ENCODE measurements at places on chromosomes 7 and 10.

DNA sequence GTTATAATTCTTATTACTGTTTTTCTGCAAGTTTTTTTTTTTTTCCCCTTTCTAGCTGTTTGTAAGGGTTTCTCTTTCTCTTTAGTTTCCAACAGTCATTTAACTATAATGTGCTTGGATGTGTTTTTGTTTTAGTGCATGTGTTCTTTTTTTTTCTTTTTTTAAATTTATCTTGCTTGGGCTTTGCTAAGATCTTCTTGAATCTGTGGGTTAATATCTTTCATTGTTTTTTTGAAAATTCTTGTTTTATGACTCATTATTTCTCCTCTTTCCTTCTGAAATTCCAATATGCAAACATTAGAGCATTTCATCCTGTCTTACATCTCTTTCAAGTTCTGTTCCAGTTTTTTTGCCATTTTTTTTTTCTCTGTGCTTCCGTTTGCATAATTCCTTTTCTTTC, 5.7 kb upstream of the HK1 start:
- DNase-seq = no peak

- no peak for DNase-seq
These were observed 171.6 kb upstream of the AUTS2 start for GRCh38 chr7:69426705-69427104.

GRCh38 chr10:12685261-12686058, 316.1 kb downstream of the CCDC3 start:
- no peak for DNase-seq

DNA sequence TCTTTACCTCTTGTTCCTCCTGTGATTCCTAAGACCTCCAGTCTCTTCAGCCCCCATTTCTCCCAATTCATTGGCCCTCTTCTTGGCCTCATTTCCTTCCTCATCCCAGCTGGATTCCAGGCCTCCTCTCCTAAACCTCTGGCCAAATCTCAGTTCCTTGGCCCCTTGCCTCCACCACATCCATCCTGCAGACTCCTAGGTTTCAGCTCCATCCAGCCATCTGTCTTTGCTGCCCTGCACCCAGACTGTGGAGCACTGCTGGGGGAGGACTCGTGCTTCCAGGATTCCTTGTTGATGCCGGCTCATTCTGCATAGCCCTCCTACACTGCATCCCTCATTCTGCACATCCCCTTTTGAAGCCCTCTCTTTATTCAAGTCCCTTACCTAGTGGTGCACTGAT, 6.7 kb downstream of the PLAC9 start:
- DNase-seq = no peak

DNA sequence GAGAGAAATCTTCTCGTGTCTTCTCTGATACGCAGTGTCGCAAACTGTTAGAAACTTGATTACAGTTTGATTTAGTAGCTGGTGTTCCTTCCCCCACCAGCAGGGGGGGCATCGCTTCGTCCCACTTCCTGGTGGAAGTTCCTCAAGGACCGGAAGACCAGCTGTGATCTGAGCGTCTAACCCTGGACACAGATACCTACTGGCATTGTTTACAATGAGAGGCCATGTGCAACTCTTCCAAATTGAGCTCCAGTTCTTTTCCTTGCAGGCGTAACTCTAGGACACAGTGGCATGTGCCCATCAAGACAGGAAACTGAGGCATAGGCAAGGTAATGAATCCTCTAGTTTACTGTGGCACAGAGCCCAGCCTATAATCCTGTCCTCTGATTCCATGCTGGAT, 219.0 kb downstream of the CCDC3 start:
- peak; percentile 37 for DNase-seq

- DNase-seq = no peak
These were observed 60.9 kb downstream of the TMEM130 start for GRCh38 chr7:98808751-98809460.

DNA sequence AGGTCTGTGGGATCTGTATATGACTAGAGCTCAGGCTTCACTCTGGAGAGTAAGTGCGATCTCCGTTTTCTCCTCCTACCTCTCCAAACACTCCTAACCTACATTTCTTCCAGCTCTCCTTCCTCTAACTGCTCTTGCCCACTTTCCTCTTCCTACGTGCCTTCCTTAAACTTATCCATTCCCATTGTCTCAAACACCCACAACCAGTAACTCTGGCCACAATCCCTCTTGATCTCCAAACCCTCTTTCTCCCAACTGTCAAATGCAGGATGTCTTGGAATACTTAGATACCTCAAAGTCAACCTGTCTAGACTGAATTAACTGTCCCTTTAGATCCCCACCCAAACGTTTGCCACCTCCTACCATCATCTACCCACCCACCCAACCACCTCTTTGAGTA, 213.7 kb upstream of the KMT2E start:
- no peak for DNase-seq

GRCh38 chr7:12746211-12746610, 58.8 kb downstream of the ARL4A start:
- no peak for DNase-seq

DNA sequence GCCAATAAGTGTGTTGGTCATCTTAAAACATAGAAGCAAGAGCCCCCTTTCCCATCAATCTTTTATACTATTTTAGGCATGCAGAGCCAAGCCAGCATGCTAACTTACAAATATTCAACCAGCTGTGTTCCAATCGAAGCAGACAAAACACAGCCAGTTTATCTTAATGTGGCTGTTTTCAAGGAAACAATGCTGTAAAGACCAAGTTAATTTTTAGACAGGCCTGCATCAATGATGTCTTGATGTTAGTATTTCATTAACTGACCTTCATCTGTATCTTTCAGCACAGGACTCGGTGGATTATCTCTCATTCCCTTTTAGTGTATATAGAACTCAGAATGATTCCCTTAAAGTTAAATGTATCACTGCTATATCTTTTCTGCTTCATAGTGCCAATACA, 262.0 kb upstream of the ZWINT start:
- no peak for DNase-seq

DNA sequence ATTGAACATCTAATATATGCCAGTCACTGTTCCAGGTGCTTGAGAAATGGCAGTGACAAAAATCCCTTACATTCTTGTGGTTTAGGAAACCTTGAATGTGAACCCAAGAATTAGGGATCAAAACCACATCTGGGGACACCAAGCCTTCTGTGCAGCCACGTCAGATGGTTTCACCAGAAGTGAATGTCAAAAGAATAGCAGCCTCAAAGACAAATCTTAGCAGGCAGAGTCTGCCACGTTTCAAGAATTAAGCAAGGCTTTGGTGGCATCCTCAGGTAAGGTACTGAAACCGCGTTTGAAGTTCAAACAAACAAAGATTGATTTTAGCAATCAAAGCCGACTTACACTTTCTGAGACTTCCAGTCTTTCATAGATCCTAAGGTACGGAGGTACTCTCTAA, 225.5 kb upstream of the GNAI1 start:
- DNase-seq = no peak

DNA sequence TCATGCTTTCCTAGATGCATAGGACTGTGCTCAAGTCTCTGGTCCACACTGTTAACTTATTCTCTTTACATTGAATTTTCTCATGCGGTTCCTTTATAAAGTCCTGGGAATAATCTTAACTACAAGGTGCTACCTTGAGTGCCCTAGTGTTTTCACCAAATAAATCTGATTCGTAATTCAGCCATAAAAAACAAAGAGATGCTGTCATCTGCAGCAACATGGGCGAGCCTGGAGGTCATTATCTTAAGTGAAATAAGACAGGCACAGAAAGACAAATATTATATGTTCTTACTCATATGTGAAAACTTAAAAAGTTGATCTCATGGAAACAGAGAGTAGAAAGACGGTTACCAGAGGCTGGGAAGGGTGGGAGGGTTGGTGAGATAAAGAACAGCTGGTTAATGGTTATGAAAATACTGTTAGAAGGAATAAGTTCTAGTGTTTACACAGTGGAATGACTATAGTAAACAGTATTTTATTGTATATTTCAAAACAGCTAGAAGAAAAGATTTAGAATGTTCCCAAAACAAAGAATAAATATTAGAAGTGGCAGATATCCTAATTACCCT, 38.3 kb downstream of the NT5C3A start:
- no peak for DNase-seq

DNA sequence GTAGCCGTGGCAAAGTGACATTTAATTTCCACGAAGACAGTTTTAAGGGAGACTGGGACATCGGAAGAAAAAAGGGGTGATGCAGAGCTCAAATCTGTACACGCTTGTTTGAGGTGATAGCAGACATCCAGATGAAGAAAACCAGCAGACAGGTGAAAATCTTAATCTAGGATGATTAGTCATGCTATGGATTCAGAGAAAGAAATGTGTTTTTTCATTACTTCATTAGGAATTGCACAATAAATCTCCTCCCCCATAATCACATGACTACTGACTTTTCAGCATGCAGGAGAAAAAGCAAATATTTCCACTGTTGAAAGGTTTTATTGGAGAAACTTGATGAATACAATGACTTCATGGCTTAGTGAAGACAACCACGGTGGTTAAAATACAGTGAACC, 2.5 kb downstream of the NUDT5 start:
- DNase-seq = no peak

DNA sequence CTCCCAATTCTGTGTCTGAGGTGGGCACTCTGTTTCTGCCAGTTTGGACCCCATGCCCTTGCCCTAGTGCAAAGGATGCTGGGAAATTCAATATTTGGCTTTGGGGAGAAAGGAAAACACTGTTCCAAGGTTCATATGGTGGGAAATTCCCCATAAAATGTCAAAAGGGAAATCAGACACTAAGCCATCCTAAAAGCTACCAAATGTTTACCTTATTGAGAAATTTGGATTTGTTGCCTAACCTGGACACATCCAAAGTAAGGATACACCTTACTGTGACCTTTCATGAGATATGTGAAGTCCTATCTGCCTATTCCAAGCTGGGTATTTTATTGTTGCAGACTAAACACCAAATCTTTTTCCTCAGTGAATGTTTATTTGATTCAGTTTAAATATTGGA, 109.1 kb downstream of the CYP26A1 start:
- DNase-seq = no peak

GRCh38 chr10:42990721-42991441, 86.0 kb upstream of the RET start:
- DNase-seq = no peak

DNA sequence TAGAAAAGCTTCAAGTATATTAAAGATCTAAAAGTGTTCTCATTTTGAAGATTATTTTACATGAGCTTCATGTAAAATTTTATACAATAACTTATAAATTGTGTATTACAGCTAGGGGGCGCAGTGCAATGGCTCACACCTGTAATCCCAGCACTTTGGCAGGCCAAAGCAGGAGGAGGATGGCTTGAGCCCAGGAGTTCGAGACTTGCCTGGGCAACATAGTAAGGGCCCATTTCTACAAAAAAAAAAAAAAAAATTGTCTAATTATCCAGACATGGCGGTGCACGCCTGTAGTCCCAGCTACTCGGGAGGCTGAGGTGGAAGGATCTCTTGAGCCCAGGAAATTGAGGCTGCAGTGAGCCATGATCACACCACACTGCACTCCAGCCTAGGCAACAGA, 16.6 kb downstream of the ACBD5 start:
- DNase-seq = peak; percentile 53

DNA sequence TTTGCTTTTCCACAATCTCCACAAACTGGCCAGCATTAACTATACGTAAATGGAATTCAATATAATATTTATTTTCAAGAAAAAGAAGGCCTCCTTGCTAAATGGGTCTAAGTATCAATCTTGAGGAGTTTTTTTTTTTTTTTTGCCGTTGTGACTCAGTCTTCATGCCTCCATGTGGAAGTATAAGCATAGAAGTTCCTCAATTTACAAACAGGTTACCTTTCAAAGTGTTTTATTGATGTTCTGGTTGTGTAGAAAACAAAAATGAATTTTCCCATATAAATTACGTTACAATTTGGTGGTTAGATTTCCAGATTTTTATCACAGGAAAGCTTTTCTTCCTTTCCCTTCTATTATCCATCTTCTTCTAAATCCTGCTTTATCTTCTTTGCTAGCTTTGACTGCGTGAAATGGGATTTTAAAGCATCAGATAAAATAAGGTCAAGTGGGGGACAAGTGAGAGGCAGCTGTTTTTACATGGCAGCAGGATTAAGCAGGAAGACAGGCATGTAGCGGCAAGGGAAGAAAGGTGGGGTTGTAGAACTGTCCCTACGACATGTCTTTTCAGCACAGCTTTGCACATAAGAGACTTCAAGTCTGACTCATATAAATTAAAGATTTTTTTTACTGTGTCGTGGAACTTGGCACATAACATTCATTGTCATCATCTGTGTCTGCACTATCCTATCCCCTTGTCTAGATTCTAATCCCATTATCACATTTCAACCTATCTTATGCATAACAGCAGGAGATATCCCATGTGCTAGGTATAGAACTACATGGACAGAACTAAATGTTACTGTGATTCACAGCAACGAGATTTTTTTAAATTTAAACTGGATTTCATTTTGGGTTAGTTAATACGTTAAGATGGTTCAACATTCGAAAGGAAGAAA, 135.3 kb upstream of the FAM3C start:
- no peak for DNase-seq

GRCh38 chr10:68099736-68100135, 9.6 kb upstream of the MYPN start:
- no peak for DNase-seq

- no peak for DNase-seq
These were observed 252.3 kb downstream of the KCNMA1 start for GRCh38 chr10:77385315-77385714.

- no peak for DNase-seq
These were observed 5.2 kb upstream of the TAS2R40 start for GRCh38 chr7:143216686-143217085.

- no peak for DNase-seq
These were observed 36.0 kb upstream of the KCNIP2 start for GRCh38 chr10:101879456-101880231.

GRCh38 chr7:18873734-18874336, 243.6 kb downstream of the TWIST1 start:
- DNase-seq = no peak

DNA sequence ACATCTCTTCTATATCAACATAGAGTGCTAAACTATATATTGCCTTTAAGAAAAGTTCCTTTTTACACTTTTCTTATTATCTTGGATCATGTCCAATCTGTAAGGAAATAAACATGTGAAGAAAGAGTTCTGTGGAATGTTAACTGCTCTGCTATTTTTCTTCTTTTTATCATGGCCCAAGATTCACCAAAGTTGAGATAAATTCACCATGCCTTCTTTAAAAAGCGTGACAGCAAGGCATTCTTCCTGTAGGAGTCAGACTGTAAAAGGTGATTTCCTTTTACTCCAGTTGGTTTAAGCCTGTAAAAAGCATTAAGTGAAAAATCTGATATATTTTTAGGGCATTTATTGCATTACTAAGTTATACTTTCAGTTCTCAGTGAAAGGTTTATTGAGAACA, 165.7 kb upstream of the FZD1 start:
- no peak for DNase-seq

DNA sequence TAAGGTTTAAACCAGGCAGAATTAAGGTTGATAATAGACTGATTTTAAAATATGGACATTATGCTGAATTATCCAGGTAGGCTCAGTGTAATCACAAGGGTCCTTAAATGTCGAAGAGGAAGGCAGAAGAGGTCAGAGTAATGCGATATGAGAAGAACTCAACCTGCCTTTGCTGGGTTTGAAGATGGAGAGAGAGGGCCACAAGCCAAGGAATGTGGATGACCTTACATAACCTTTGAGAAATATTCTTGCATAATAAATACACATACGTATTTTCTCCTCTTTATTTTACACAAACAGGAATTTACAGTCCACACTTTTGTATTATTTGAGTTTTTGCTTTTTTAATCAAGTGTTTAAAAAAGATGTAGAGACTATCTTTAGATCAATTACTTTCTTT, 88.5 kb downstream of the ST7 start:
- no peak for DNase-seq

Data from KBM-7 (cell line).